ENCODE measurements at places on chromosomes 6 and 20.

DNA sequence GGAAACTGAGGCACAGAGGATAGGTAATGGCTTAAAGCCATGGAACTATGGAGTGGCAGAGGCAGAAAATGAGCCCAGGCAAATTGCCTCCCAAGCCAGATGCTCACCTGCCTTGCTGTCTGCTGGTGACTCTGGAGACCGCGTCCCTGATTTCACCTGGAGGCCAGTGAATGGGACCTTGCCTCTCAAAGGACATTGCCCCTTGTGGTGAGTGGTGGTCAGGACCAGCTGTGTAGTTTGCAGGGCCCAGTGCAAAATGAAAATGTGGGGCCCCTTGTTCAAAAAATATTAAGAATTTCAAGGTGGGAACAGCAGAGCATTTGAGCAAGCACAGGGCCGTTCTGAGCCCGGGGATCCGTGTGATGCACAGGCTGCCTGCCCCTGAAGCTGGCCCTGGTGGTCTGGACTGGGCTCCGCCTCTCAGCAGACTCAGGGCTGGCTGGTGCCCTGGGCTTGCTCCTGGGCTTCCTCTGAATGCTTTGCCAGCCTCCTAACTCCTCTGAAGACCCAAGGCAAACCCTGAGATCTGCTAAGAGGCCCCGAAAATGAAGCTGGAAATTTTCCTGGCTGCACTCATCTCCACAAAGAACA, 19.8 kb upstream of the KCNG1 start:
- DNase-seq = no peak

- DNase-seq = no peak
Measured at GRCh38 chr6:89793586-89793985, 26.0 kb downstream of the MDN1 start.

DNA sequence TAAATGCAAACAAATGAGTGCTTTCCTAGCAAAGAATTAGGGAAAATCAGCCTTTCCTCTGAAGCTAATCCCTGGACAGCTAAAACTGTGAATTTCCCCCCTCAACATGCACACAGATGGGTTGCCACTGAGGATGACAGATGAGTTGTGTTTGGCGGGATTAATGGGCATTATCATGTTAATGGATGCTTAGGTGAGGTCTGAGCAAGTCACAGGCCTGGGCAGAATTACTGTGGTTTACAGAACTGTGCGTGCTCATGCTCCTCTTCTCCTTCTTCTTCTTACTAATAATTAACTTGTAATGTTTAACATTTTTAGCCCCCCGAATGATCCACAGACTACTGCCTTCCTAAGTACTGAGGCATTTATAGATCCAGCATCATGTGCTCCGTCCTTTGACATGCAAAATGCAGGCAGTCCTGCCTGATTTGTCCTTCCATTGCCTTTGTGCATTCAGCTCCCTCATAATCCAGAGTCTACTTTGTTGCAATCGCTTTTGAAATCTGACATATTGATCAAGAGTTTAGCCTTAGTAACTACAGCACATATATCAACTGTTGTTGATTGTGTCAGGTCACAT, 753.4 kb upstream of the MMS22L start:
- no peak for DNase-seq

DNA sequence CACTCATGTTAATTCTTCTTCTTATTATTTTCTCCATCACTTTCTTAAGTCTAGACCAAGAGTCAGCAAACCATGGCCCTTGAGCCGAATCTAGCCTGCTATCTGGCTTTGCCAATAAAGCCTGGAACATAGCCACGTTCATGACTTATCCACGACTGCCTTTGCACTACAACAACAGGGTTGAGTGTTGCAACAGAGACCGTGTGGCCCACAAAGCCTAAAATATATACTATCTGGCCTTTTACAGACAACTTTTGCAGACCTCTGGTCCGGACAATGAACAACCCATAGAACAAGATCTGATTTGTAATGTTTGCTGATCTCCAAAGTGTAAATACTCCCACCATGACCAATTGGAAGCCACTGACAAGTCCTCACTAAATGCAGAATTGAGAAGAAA, 140.5 kb upstream of the CDYL start:
- DNase-seq = no peak

GRCh38 chr20:39576771-39577170, 614.6 kb downstream of the DHX35 start:
- DNase-seq = no peak

Measured in CD4-positive, alpha-beta T cell treated with Interleukin-15 for 1 hour (primary cell).